CD4-positive, alpha-beta memory T cell (primary cell): ENCODE measurements at places on chromosomes 3 and 15. TPM values are rescaled to one million over a fixed set of nuclear protein-coding genes. Genes with fewer than 3 reads are reported as not detected.

Gene SEMA7A
- 1.9 TPM for total RNA-seq

Gene SIDT1
- total RNA-seq, result 55.0 TPM

Gene CLSTN2
- total RNA-seq, result not detected

Gene NGLY1
- total RNA-seq, result 71.3 TPM

Gene C2CD4B
- total RNA-seq, result not detected

Gene SCN11A
- total RNA-seq, result 0.15 TPM

DNA sequence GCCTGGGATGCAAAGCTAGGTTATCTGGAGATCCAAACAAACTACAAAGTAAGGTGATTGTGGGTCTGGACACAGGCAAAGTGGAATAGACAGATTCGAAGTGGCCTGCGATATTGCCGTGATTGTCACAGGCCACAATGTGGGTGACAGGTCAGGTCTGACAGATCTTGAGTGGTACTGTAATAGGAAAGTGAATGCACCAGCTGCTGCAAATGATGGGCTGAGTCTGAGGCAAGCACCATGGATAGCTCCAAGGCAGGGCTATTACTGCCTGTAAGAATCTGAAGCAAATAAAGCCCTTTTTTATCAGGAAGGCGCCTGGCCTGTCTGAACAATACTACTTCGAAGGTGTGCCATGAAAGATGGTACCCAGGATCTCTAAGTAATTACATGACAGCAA, 10.0 kb downstream of the ARMC8 start:
- DNase-seq, result no peak

- no peak for DNase-seq
Observed at GRCh38 chr15:76585576-76585897, 249.0 kb downstream of the ISL2 start.

DNA sequence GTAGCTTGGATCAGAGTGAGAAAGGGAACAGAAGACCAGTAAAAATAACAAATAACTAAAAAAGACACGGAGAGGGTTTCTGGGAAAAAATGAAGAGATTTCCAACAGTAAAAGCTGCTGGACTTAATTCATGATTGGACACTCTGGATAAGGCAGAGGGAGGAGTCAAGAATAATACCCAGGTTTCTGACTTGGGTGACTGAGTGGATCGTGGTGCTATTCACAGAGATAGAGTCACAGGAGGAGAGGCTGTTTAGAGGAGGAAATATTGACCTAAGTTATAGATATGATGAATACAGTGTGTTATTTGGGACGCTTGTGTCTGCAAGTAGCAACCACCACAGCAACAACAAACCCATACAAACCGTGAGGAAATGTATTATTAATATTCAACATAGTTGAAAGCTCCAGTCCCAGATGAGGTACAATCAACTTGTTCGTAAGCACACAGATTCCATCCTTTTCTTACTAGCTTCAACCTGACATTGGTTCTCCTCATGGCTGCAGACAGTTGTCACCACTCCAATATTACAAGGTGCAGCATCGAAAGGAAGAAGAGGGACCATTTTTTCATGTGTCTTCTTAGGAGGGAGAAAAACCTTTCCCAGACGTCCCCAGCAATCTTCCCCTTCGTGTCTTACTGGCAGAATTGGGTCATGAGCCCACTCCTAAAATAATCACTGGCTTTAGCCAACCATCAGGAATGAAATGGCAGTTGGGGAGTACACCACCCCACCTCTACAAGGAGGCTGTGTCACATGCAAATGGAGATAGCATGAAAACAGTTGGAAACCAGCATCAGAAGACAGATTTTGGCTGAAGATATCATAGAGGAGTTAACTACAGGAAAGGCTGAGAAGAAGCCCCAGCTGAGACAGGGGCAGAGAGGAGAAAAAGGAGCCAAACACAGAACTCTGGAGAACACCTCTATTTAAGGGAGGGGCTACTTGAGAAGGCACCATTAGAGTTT, 387.8 kb downstream of the SHQ1 start:
- DNase-seq, result no peak

- DNase-seq, result no peak
Observed at GRCh38 chr3:136444581-136444980, 194.4 kb downstream of the PCCB start.

- DNase-seq, result peak; percentile 69
Observed at GRCh38 chr3:179196098-179196497, 47.9 kb downstream of the PIK3CA start.

DNA sequence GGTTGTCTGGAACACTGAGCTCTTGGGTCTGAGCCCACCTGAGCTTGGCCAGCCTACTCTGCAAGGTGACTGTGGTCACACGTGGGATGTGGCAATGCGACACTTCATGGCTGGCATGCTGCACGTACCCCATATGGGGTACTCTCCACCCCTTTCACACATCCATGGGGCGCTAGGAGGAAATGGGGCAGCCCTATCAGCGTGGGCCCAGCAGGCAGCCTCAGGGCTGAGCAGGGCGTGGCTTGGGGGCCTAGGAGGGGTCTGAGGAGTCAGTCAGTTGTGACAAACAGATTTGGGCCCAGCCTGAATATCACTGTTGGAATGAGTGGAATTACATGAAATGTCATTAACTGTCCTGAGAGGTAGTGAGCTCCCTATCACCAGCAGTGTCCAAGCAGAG, 82.3 kb upstream of the LINGO1 start:
- DNase-seq, result no peak

GRCh38 chr15:71649894-71650293, 160.5 kb upstream of the NR2E3 start:
- DNase-seq, result no peak

GRCh38 chr15:73284090-73284716, 84.6 kb downstream of the HCN4 start:
- no peak for DNase-seq

DNA sequence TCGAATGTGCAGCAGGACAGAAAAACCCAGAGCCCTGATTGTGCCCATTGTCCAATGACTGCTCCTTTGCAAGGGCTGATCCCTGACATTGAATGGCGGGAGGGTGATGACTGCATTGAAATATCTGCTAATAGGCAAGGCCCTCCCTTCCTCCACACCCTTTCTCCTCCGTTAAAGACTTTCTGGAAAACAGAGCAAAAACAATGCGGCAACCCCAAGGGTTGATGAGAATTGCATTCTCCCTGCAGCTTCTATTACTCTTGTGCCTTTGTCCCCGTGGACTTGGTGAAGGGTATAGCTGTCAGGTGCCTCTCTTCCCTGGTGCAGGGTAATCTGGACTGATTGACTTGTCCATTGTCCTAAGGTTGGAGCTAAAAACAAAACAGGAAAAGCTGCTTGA, 71.8 kb downstream of the THSD4 start:
- DNase-seq, result no peak

DNA sequence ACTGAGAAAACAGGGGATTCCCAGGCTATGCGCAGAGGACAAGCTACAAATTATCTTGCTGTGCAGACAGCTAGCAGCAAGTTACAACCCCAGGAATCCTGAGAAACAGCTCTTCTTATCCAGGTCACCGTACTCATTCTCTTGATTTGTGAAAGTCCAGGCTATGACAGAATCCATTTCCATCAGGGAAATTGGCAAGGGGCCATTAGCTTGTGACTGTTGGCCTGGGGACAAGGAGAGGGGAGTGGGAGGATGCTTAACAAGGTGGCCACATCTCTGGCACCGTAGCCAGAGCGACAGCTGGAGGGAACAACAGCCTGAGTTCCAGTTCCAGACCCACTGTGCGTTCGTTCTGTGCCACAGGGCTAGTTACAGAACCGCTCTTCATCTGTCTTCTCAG, 44.9 kb upstream of the PLXNA1 start:
- no peak for DNase-seq

DNA sequence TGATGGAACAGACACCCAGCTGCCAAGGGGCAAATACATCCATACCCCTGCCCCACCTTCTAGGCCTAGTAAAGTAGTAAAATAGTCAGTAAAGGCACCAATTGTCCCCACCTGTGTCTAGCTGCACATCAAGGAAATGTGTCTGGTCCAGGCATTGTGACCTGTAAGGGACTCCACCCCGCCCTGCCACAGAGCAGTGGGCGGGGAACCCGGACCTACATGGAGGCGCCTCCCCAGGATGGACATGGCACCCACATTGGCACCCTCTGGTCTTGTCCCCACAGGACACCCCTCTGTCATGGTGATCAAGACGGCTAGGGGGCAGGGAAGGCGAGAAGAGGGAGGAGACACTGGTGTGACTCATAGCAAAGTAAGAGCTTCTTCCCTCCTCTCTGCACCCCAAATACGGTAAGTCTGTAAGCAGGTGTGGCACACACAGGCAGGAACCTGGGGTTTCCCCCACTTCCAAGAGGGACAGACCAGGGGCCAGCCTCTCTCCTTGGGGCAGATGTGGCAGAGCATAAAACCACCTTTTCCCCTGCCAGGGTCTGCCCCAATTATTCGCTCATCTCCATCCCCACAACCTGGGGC, 13.5 kb upstream of the LINGO1 start:
- no peak for DNase-seq

DNA sequence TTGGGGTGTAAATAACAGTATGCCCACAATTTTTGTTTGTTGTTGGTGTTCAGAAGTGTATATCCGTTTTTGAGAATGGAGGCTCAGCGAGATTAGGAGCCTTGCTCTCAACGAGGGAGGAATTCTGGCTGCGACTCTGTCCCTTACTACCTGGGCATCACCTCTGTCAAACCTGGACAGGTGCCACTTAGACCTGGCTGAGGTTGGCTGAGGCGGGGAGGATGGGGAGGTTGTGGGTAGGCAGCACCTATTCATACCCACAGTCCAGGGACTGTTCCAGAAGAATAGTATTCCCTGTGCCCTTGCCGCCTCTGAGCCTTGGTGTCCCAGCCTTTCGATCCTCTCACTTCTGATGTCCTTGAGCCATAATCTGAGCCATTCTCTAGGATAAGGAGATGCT, 99.9 kb downstream of the LINGO1 start:
- DNase-seq, result no peak

DNA sequence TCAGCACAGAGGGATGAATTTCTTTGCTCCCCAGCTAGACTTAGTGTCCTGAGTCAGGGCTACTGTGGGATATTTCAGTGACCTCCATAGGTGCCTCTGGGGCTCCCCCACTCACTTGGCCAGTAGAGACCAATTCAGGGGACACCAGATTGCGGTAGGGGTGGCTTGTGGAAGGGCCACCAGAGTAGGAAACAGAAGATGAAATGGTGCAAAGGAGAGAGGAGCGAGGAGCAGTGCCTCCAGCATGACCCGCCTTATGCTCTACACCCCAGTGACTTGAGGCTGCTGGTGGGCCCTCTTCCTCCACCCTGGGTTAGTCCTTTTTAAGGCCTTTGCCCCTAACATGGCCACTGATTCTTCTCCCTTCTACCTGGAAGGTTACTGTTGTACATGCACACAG, 2.5 kb downstream of the AEN start:
- no peak for DNase-seq

GRCh38 chr3:128345196-128345595, 121.5 kb downstream of the DNAJB8 start:
- no peak for DNase-seq

- no peak for DNase-seq
Observed at GRCh38 chr3:173737167-173737808, 339.7 kb downstream of the NLGN1 start.

GRCh38 chr3:37163262-37164015, 10.9 kb downstream of the LRRFIP2 start:
- DNase-seq, result no peak

- no peak for DNase-seq
Observed at GRCh38 chr15:99702895-99703602, 30.2 kb downstream of the LYSMD4 start.

DNA sequence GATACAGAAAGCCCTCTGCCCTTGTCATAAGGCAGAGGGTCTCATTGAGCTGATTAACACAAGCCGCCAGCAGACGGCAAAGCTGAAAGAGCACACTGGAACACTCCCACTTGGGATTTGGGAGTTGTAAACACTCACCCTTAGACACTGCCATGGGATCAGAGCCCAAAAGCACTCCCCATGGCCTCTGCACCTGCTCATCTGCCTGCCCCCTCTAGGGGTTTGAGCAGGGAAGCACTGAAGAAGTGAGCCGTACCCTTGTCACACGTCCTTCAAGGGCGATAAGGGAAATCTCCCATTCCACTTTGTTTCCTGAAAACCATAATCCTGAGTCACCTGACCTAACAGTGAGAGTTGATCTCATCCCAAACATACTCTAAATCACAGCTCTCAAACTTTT, 14.7 kb downstream of the FSIP1 start:
- DNase-seq, result no peak

GRCh38 chr15:90501898-90502297, 27.8 kb upstream of the CRTC3 start:
- no peak for DNase-seq

DNA sequence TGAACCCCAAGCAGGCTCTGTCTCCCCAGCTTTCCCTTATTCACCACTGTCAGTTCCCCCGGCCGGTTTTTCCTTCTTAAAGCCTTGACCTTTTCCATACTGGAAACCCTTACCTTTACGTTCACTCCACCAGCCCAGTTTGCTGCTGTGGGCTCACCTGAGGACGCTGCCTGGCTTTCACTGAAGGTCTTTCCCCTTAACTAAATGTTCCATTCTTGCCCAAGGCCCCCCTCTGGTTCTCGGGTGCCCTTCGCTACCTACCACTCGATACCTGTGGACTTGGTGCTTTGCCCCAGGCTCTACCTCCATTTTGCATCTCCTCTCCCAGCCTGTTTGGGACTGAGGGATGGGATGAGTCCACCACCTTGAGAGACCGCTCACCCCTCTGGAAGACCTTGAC, 851 bp downstream of the AP2M1 start:
- peak; percentile 6 for DNase-seq

GRCh38 chr15:50181201-50181968, 611 bp upstream of the SLC27A2 start:
- DNase-seq, result no peak

GRCh38 chr15:38652998-38653397, 88.4 kb upstream of the RASGRP1 start:
- peak; percentile 94 for DNase-seq

DNA sequence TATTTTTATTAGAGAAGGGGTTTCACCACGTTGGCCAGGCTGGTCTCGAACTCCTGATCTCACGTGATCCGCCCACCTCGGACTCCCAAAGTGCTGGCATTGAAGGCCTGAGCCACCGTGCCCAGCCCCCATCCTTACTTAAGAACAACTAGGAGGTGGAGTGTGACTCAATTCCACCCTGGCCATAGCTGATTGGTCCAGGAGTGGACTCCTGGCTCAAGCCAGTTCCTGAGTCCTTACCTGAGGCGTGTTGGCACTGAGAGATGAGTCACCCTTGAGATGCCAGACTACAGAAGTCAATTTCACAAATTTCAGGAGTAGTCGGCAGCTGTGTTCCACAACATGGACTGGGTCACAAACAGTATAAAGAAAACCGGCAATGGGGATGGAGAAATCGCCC, 124.2 kb downstream of the SHQ1 start:
- DNase-seq, result no peak

DNA sequence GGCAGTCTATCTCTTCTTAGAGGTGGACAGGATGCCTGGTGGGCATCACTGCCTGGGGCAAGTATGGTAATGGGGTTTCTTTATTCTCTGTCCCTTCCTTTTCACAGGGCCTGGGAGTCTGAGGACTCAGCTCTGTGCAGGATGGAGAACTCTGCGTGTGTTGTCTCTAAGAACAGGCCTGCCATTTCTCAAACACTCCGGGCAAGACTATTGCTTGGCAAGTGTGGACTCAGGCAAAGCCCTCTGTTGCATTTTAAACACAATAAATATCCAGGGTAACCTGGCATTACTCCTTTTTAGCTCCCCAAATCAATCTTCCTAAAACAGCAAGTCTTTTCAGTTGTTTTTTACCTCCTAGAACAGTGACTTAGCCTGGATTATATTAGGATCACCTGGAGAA, 185.1 kb upstream of the ROPN1 start:
- DNase-seq, result no peak
